Activated naive CD8-positive, alpha-beta T cell treated with anti-CD3 and anti-CD28 coated beads, Interleukin-2, amount 50 U/mL, for 16 hours (primary cell): ENCODE measurements at places on chromosomes 5 and 9.

GRCh38 chr9:122080986-122081385 is 12.1 kb downstream of the TTLL11 start:
- DNase-seq: no peak

DNA sequence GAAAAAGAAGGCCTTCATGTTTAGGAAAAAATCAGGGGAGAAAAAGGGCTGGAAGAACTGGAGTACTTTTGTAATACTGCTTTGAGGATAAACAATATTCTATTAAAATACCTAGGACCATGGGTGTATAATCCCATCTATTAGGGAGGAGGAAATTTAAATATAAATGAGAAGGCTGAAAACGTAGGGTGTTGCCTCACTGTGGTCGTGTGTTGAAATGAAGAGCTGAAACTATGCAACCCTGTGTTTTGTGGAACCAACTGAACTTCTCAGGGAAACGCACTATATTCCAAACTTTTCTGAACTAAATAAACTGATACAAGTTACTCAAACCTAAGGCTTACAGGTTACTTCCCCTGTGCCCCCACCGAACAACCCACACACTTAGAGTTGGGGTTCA is 4.5 kb upstream of the CNTLN start:
- DNase-seq: no peak

DNA sequence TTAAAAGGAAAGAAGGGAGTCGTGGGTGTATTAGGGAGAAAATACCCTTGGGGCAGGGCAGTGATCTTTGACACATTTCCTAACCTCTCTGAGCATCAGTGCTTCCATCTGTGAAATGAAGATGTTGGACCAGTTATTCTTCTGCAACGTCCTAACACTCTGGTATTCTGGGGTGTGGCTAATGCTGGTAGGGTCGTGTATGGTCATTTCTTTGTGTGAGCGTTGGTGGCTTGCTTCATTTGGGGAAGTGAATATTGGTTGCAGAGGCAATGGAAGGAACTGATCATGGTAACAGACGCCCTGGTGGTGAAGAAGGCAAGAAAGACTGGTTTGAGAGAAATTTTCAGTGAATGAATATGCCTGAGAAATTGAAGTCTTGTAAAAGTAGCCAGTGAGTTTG is 67.9 kb upstream of the TTC23L start:
- DNase-seq: no peak

DNA sequence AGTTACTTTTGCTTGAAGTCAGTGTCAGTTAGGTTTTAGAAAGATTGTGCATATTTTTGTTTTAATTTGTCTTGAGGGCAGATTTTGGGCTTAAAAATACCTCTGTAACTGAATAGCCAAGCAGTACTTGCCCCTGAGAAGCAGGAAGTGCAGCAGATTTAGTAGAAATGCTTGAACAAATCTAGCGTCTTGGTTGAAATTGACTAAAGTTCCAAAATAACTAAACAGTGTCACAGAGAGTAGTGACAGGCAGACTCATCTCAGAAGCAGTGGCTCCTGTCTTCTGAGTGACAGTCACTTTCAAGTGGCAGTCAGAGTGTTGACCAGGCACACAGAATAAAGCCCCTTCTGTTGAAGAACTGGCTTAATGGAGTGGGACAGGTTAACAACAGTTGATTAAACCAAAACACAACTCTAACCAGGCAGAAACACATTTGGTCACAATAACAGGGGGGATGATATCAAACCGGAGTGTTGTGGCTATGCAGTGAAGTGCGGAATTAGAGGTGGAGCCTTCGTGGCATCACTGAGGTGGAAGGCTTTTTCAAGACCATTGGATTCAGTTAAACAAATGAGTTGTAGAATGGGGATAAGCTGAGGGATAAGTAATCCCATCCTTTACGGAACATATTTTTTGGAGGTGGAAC is 29.1 kb downstream of the TRIO start:
- no peak for DNase-seq

- no peak for DNase-seq
These were observed 73.4 kb downstream of the NFIB start for GRCh38 chr9:14240537-14240936.

- no peak for DNase-seq
These were observed 49.6 kb downstream of the APC start for GRCh38 chr5:112787261-112787660.

DNA sequence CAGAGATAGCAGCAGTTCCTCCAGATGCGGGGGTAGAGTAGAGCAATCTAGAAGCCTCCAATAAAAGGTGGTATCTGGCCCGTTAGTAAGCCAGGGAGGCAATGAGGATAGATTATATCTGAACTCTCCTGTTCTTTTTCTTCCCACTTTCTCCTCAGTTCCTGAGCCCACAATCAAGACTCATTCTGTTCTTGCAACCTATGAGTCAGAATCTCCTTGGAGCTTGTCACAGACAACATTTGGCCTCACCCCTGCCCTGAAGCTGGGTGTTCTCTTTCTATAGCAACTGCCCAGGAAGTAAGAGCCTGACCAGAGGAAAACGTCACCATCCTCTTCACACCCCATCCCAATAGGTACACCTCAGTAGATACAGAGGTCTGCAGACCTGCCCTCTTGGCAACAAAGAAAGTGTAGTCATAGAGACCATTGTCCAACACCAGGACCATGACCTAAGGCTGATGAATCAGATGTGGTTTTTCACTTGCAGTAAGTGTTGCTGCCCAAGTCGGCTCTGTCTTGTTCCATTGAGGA is 76.3 kb upstream of the PCA3 start:
- DNase-seq: no peak

GRCh38 chr5:136726506-136726905 is 361.2 kb upstream of the TRPC7 start:
- DNase-seq: no peak

GRCh38 chr5:59709846-59710245 is 183.7 kb downstream of the PDE4D start:
- DNase-seq: no peak

DNA sequence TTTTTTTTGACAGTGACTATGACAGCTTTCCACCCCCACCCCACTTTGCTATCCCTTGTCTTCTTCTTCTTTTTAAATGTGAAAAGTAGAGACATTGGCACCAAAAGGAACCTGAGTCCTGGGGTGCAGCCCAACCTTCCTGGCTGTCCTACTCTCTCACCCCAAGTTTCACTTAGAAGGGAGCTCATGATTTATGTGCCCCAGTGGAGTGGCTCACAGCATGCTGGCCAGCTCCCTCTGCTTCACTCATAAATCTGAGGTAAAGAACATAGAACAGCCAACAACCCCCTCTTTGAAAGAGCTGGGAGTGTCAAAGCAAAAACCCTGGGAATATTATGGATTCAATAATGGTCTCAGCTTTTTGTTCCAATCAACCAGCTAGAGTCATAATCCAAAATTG is 196.3 kb upstream of the DAPK1 start:
- DNase-seq: no peak

DNA sequence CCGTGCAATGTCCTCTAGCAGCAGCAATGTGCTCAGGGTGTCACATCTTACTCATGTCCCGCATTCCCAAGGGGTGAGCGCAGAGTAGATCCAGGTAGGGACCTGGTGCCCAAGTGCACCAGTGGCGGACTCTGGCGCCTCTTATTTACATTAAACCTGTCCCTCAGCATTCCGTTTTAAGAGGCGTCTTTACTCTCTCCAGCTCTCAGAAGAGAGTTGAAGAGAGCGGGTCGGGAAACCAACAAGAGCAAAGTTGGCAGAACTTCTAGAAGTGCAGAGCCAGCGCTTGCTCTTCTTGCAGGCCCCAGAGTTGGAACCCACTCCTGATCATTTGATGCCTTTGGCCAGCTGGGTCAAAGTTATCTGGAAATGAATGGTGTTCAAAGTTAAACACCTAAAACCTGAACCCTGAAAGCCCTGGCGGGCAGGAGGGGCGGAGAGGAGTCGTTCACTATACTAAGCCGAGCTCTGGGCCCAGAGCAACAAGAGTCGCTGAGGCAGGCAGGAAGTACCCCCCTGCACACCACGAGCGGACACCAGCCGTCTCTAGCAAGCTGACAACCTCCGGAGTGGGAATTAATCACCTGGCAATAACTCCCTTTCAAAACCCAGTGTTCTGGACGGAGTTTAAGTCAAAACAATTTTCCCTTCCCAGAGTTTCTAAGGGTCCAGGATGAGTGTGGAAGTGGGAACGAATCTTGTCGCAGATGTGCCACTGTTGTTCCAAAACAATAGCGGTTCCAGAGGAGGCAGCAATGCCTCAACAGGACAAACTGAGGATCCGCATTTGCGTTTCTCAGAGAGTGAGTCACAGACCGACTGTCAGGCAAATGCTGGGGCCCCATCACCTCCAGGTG is 122.8 kb downstream of the TMEM161B start:
- DNase-seq: no peak

DNA sequence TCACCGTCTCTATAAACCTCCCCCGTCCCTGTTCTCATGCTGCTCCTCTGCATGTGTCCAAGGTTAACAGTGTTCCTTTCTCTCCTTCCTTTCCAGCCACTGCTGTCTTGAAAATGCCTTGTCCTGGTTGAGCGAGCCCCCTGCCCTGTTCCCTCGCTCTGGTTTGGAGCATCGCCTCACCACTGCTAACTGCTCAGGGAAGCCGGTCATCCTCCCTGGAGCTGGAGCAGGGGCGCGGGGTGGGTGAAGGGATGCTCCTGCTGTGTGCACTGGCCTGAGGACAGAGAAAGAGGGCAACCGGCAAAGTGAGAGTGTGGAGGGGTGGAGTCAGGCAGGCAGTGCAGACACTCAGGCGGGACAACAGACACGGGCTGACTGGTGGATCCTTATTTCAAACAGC is 19.4 kb downstream of the UBE2QL1 start:
- DNase-seq: no peak

- DNase-seq: no peak
These were observed 65.9 kb upstream of the CPLX2 start for GRCh38 chr5:175805256-175806011.

DNA sequence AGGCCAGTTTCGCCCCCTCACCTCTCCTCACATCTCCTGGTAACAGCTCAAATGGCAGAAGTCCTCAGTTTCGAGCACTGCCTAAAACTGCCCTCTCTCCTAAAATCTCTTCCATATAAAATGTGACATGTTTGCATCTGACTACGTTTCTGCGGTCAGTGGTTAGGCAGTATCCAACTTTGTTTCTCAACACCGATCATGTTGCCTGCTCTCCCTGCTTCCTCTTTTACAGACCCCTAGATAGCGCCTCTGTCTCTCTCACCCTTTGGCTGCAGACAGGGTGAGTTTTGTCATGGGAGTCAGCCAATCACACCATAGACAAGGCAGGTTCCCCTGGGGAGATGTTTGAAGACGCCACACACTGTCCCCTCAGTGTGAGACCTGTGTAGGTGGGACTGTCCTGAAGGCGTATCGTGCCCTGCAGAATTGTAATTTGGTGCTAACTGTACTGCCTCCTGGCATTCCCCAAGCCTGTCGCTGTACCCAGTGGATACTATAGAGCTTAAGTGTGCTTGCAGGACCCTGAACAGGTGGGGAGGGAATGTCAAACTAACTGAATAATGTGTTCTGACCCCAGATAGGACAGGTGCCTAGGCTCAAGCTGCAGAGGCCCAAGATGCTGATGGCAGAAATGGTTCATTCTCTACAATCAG is 1.1 kb downstream of the HEXB start:
- DNase-seq: no peak

GRCh38 chr9:16277471-16277960 is 593.0 kb downstream of the BNC2 start:
- no peak for DNase-seq

GRCh38 chr5:137858223-137858916 is 9.3 kb upstream of the MYOT start:
- DNase-seq: no peak

- no peak for DNase-seq
These were observed 48.8 kb downstream of the POC5 start for GRCh38 chr5:75668445-75668844.

DNA sequence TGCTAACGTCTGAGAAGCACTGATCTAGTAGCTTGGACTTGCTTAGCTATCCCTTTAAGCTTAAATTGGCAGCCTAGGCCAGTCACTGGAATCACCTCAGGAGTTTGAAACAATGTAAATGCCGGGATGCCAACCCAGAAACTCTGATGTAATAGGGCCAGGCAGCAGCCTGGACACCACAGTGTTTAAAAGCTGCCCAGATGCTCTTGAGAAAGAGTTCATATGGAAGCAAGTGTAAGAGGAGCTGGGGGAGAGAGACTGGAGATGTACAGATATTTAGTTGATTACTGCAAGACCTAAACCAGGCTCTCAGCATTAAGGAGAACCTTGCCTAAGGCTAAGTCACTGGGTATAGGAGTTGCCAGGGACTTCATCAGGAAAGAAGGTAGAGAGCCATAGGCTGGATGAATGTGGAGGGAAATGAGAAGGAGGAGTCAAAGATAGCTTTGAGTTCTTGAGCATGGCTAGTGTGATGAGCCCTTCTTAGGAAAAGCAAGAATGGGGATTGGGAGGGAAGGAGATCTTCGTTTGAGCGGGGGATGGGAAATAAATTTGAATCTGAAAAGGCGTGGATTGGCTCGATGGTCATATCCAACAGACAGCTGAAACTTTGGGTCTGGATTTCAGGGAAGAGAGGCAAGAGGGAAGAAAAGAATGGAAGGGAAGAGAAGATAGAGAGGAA is 392.9 kb upstream of the WWC1 start:
- DNase-seq: no peak

- no peak for DNase-seq
These were observed 187.8 kb downstream of the NXNL2 start for GRCh38 chr9:88722753-88723152.

GRCh38 chr5:161138751-161139455 is 286.9 kb upstream of the ATP10B start:
- no peak for DNase-seq

DNA sequence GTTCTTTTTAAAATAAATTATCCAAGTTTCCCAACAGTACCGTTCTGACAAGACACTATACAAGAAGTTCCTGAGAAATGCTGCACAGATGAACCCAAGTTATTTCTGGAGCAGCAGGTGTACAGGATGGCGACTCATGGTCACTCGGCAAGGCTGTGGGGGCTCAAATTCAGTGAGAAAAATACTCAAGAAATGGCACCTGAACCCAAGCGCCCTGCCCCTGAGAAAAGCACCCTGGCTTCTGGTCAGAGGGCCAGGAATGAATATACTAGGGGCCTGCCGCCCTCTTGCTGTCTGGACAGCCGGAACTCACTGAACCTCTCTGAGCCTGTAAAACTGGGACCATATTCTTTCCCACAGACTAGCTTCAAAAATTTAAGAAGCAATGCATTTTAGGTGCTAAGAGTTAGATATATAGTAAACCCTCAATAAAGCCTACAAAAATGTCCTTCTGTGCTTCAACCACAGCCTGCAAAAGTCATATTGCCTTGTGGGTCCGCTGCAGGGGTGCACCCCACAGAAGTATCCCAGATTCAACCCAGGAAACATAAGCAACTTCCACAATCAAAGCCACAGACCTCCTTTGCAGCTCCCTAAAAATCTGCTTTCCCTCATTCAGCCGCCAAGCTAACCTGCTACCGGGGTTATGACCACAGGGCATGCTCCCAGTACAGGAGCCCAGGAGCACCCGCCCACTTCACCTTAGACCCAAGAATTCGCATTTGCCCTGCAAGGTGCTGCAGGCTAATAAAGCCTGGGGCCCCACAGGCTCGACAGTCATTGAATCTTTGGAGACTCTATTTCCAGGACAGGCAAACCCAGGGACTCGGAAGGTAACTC is 1.4 kb downstream of the RAPGEF1 start:
- no peak for DNase-seq
